ENCODE measurements at places on chromosomes 11 and 22.

DNA sequence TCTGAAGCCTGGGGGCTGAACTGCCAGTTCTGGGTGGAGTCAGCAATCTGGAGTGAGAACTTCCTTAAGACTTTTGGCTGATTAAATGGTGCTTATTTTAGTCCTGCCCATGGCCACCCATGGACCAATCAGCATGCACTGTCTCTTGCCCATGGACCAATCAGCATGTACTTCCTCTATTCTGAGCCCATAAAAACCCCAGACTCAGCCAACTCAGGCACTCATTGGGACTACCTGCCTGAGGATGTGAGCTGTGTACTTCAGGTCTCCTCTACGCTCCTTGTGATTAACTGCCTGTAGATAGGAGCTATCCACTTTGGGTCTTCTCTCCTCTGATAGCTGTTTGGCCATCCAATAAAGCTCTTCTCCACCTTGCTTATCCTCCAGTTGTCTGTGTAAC, 342.3 kb upstream of the CCDC179 start:
- DNase-seq: no peak

GRCh38 chr11:64660205-64660604, 62.8 kb downstream of the NRXN2 start:
- DNase-seq: no peak

- no peak for DNase-seq
Observed at GRCh38 chr22:19210188-19210587, 31.7 kb upstream of the SLC25A1 start.

DNA sequence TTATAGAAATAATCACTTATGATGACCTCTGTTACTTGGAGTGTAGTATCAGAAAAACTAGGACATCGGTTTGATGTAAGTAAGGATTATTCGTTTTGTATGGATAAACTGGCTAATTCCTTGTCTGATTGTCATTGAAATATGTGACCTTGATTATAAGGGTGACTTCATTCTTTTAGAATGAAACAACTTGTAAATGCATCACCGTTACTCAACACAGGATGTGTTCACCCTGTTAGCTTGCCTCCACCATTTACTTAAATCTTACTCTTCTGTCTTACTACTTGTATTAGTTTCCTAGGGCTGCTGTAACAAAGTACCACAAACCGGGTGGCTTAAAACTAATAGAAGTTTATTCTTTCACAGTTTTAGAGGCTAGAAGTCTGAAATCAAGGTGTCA, 7.9 kb downstream of the SFI1 start:
- no peak for DNase-seq

- DNase-seq: no peak
Observed at GRCh38 chr11:124115782-124116616, 749 bp downstream of the VWA5A start.

DNA sequence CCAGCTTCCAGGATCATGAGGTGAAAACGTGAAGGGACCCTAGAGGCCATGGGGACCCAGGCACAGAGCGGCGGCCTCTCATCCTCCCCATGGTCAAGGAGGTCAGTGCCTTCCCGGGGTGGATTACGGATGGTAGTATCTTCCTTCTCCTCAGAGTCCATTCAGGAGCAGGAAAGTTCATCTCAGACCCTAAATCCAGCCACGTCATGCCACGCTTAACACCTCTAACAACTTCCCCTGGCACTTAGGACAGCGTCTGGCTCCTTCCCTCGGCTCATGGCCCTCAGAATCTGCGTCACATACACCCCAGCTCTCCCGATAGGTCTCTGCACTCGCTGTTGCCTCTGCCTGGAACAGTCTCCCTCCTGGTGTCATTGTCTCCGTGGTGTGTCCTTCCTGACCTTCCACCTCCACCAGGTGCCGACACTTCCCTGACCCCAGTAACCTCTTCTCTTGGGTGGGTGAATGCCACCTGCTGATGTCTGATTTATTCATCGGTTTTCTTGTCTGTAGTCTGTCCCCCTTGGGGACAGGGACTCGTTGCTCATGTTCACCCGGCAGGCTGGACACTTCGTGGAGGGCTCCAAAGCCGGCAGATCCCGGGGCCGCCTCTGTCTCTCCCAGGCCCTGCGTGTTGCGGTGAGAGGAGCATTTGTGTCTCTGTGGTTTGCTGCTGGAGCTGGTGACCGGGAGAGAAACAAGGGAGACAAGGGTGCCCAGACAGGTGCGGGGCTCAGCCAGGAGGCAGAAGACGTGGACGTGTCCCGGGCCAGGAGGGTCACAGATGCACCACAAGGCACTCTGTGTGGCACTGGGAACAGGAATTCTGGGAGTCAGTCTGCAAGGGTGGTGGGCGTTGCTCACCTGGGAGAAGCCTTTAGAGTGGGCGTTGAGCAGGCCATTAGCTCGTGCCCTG, 1.4 kb downstream of the MYEOV start:
- DNase-seq: no peak

- DNase-seq: no peak
Observed at GRCh38 chr11:120153221-120153620, 15.3 kb upstream of the TRIM29 start.

- DNase-seq: no peak
Observed at GRCh38 chr11:112748713-112749543, 212.3 kb upstream of the NCAM1 start.

GRCh38 chr22:21590809-21591641, 23.5 kb downstream of the UBE2L3 start:
- no peak for DNase-seq

- DNase-seq: no peak
Observed at GRCh38 chr11:47233051-47233450, 15.6 kb downstream of the ACP2 start.

GRCh38 chr22:24920029-24920428, 26.5 kb downstream of the LHFPL7 start:
- DNase-seq: no peak

GRCh38 chr11:104618954-104619353, 279.3 kb downstream of the CASP12 start:
- DNase-seq: no peak

- DNase-seq: no peak
Observed at GRCh38 chr22:17716529-17716928, 57.7 kb downstream of the BID start.

- no peak for DNase-seq
Observed at GRCh38 chr11:115197031-115197430, 307.2 kb downstream of the CADM1 start.

DNA sequence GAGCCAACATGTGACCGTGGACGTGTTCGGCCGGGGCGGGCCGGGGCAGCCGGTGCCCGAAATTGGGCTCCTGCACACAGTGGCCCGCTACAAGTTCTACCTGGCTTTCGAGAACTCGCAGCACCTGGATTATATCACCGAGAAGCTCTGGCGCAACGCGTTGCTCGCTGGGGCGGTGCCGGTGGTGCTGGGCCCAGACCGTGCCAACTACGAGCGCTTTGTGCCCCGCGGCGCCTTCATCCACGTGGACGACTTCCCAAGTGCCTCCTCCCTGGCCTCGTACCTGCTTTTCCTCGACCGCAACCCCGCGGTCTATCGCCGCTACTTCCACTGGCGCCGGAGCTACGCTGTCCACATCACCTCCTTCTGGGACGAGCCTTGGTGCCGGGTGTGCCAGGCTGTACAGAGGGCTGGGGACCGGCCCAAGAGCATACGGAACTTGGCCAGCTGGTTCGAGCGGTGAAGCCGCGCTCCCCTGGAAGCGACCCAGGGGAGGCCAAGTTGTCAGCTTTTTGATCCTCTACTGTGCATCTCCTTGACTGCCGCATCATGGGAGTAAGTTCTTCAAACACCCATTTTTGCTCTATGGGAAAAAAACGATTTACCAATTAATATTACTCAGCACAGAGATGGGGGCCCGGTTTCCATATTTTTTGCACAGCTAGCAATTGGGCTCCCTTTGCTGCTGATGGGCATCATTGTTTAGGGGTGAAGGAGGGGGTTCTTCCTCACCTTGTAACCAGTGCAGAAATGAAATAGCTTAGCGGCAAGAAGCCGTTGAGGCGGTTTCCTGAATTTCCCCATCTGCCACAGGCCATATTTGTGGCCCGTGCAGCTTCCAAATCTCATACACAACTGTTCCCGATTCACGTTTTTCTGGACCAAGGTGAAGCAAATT, 1.8 kb downstream of the FUT4 start:
- DNase-seq: no peak

- no peak for DNase-seq
Observed at GRCh38 chr22:45975164-45976161, 1.5 kb downstream of the WNT7B start.
